ENCODE measurements at places on chromosomes 7 and 10.

DNA sequence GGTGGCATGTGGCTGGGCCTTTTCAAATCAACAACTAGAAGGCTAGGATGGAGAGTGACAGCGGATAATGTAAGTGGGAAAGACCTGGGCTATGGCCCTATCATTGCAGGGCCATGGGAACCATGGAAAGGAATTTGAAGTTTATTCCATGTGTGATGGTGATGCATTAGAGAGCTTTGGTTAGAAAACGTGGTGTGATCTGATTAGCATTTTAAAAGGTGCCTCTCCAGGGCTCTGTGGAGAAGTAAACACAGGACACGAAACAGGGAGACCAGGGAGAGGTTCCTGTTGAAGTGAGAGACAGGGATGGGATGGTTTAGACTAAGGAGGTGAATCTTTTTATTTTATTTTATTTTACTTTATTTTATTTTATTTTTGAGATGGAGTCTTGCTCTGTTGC, 749.5 kb downstream of the GATA3 start:
- DNase-seq: no peak

DNA sequence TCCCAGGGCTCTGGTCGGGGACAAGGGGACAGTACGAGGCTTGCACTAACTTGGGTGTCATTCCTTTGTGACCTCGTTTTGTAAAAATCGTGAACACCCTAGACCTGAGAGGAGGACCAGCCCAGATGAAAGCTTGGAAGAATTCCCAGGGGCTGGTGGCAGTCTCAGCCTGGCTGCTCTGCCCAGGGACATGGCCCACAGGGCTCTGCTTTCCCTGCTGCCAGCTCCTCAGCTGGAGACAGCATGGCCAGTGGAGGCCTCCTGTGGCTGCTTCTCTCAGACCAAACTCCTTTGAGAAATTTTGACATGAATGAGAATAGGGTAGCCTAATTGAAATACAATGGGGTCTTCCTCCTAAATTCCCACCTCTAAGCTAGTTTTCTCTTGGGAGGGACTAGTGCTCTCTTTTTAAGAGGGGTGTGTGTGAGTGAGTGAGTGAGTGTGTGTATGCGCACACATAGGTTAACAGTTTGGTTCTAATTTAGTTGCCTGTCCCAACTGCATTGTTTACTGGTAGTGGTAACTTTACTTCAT, 140.3 kb upstream of the EFCAB10 start:
- no peak for DNase-seq

GRCh38 chr10:32790483-32790882, 167.5 kb downstream of the ITGB1 start:
- no peak for DNase-seq

DNA sequence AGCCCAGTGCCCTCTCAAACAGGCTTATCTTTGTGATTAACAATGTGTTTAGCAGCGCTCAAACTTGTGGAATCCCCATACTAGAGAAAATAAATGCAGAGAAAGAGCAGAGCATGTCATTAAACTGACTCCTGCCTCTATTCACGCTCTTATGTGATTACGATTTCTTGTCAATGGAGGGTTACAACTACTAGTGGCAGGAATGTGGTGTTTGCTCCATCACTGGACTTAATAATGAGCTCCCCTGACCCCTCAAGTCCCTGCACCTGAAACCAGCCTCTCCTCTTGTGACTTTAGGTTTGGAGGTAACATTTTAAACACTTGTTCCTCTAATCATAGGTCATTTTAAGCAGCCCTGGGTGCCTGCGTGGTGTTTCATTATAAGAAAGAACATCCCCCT, 121.9 kb downstream of the PLPP4 start:
- no peak for DNase-seq

- no peak for DNase-seq
Measured at GRCh38 chr10:101816376-101816775, 1.9 kb downstream of the OGA start.

- no peak for DNase-seq
Measured at GRCh38 chr7:129166745-129167144, 21.7 kb upstream of the SMO start.

DNA sequence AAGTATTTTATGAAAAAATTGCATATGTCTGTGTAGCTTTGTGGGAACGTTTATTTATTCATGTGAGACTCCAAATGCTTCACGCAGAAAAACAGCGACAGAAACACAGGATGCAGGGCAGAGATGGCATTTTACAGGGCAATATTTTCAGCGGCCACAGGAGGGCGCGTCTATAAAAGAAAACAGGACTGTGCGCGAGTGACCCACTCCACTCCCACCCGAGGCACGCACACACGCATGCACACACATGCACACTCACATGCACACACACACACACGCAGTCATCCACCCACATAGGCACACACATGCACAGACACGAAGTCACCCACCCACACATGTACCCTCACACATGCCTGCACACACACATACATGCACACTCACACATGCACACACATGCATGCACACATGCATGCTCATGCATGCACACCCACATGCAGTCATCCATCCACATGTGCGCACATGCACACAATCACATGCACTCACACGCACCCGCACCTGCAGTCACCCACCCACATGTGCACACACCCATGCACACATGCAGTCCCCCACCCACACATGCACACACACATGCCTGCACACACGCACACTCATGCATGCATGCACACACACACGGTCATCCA, 96.3 kb downstream of the DNAJB6 start:
- no peak for DNase-seq

DNA sequence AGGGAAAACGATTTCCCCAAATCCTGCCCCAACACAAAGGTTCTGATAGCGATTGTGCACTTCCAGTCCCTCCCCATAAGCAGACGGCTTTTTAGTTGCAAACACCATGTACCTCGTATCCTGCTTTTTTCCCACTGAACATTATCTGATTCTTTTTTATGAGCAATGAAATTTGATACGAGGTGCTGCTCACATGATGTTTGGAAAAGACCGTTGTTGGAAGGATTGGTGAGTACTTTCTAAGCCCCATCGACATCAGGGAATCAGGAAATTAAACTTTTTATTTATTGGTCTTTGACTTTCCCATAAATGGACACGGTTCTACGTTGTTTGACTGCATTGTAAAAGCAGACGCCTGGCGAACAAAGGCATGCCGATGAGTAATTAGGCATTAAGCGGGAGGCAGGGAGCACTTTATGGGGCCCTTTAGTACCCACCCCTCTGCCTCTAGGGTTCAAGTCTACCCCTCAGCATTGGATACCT, 49.4 kb downstream of the TEX36 start:
- DNase-seq: no peak

GRCh38 chr10:102003541-102003940, 52.4 kb downstream of the ARMH3 start:
- no peak for DNase-seq

DNA sequence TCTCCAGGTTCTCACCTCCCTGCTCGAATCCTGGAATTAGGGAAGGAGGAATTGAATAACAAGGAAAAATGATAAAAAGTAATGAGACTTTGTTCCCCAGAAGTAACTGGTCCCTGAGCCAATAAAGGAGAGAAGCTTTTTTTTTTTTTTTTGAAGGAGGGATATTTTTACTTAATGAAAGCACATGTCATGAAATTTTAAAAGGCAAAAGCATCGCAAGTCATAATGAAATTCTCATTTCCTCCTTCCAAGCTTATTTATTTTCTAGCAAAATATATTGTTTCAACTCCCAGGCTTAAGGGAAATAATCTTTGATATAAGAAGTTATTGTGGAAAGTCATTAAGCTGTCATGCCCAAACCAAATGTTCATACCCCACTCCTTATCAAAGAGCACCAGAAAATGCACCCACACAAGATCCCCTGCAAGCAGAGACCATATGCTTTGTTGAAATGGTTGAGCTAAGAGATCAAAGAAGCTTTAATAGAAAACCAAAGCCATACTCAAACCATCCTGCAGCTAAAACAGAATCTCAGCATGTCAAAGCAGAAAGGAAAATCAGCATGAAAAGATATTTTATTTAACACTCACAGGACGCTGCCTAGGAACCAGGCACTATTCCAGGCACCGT, 16.7 kb upstream of the ABCC2 start:
- no peak for DNase-seq

DNA sequence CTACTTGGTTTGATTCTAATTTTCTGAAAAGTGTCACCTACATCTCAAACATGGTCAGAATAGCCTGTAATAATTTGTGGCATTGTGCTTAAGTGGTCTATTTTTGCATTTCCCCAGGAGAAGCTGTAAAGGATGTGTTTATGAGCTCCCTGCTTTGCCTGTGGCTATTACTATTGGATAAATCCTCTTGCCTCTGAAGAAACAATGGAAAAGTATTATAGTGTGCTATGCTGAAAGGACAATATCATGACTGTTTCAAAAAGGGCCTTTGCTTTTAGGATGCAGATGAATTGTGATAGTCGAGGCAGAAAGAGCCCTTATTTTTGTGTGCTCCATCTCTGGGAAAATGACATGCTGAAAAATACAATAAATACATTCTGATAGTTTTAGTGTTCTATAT, 94.1 kb upstream of the ARMC3 start:
- DNase-seq: no peak

DNA sequence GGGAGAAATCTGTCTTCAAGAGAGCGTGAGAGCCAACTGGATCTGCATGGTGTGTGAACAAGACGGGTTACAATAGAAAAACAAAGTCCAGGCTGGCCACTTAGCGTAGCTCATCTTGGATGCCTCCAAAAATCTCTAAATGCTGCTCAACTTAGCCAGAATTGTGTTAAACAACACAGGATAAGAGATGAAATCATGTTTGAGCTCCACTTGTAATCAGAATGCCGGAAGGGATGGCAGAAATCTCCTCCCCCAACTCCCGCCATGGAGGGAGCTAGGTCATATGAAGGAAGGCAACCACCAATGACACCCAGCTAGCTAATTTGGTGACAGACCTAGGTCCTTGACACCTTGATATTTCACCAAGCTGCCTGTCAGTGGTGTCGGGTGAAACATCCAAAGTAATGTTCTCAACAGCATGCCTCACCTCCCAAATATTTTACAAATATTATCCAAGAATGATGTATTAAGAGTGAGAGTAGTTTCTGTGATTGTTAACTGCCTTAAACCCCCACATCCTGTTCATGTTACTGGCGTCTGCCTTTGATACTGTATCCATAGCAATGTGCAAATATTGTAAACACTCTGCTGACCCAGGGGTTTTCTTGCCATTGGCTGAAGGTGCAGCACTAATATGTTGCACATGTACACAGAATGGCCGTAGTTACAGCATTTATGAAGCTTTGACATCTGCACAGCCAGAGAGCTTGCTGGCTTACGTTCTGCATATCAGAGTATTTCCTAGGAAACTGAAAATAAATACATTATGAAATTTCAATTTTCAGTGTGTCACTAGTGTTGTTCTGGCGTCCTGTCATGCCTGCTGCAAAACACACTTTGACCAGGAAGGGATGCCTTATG, 25.8 kb downstream of the TMEM254 start:
- peak; percentile 82 for DNase-seq

DNA sequence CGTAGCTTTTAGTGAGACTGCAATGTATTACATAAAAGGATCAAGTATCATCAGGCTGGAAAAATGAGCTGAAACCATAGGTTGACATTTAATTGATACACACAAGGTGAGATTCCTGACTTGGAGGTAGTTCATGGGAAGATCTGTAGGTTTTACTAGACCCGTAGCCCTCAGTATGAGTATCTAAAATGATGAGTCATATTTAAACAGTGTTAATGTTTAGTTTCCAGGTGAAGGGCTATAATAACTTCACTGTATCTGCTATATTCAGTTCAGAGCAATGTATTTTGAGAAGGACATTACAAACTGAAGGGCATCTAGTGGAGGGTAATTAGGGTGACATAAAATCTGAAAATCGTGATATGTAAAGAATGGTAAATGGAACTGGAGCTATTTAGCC, 35.0 kb downstream of the ENTPD1 start:
- no peak for DNase-seq

- DNase-seq: no peak
Measured at GRCh38 chr7:44224974-44225565, 24.3 kb downstream of the YKT6 start.

- DNase-seq: no peak
Measured at GRCh38 chr10:14265709-14266108, 65.0 kb downstream of the FRMD4A start.

GRCh38 chr10:97927622-97928021, 78.0 kb downstream of the GOLGA7B start:
- DNase-seq: no peak

DNA sequence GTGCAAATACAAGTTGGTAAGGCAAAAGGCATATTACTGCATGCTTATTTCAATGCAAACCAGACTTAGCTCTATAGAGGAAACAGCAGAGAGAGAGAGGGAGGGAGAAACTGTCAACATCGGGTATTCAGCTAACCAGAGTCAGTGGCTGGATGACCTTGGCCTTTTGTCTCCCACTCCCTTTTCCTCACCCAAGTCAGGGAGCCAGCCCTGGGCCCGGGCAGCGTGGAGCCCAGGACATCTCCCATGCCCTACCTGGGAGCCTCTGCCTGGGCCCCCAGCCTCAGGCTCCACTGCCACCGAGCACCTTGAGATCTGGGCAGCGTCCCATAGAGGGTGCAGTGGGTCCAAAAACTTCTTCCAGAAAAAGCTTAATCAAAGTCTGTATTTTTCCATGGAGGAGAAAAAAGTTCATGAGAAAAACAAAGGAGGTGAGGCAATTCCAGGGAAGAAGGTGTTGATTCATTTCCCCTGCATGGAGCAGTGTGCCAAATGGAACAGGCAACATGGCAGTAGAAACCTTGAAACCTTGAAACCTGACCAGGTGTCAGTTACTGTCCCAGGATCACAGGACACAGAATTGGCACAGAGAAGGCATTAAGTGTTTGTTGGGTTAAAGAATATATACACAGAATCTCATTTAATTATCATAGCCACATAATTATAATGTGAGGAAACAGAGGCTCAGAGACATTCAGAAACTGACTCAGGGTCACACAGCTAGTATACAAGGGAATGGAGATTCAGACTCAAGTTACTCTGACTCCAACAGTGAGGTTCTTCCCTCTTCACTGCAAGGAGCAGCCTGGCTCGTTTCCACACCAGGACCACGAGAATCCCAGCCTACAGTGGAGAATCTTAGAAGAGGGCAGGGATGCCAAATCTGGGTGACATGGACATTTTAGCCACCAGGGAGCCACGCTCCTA, 5.8 kb upstream of the NCOA4 start:
- no peak for DNase-seq

DNA sequence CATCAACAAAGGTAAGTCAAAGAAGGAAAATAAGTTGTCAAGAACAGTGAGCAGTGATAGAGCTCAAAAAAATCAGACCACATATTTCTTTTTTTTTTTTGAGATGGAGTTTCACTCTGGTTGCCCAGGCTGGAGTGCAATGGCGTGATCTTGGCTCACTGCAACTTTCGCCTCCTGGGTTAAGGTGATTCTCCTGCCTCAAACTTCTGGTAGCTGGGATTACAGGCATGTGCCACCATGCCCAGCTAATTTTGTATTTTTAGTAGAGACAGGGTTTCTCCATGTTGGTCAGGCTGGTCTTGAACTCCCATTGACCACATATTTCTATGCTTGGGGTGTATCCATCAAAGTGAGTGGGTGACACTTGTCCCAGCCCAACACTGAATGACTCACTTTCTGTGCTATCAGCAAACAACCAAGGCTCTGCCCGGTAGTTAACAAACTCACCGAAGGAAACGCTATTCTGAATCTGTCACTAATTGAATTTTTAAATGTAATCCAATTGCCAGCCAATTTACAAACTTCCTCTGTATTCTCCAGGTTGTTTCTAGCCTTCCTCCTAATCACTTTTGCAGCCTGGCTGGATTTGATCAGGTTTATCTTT, 19.6 kb upstream of the SMNDC1 start:
- no peak for DNase-seq
